CD4-positive, alpha-beta T cell treated with Interleukin-15 for 4 hours (primary cell): ENCODE measurements at places on chromosomes 5 and 9.

- no peak for DNase-seq
These were observed 256.2 kb upstream of the IRX4 start for GRCh38 chr5:2138896-2139295.

GRCh38 chr5:18967637-18968036, 1020.4 kb downstream of the CDH18 start:
- no peak for DNase-seq

DNA sequence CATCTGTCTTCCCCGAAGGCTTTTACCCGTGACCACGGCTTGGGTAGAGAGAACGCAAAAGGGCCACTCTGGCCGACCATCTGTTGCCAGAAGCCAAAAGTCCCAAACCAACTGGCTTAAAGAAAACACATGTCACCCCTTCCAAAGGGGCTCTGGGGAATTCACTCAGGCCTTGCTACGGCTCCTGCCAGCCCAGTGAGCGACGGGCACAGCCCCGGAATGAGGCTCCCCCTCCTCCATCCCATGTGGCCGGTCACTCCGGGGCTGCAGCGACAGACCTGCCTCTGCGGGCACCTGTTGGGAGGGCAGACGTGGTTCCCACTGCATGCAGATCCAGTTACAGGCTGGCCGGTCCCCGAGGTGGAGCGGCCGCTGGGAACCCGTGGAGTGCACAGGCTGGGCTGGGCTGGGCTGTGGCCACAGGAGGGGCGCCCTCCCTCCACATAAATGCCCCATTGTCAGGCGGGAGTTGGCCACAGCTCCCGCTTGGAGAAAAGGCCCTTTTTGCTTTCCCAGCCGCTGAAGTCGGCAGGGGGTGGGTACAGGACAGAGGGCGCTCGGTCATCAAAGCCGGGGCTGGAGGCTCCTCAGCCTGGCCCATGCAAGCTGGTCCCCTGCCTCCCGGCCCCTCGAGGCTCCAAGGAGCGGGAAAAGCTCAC, 19.9 kb downstream of the NOTCH1 start:
- no peak for DNase-seq

- no peak for DNase-seq
These were observed 20.2 kb downstream of the ARSB start for GRCh38 chr5:78964889-78965288.

- DNase-seq, result no peak
These were observed 152.5 kb upstream of the PTCH1 start for GRCh38 chr9:95669253-95669652.

DNA sequence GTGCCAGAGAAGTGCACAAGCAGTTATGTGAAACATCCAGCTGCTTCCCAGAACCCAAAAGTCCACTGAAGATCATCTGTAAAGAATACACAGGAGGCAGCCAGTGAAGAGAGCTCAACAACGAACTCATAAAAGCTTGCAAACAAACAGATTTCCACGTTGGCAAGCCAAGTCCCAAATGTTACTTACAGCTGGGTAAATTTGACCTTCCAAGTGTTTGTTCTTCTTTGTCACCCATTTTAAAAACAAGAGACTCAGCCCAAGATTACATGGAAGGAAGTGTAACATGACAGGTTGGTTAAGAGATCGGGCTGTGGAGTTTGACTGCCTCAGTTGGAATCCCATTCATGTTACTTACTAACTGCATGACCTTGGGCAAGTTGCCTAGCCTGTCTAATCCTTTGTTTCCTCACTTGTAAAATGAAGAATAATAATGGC, 174.9 kb upstream of the PAPPA start:
- DNase-seq, result no peak

GRCh38 chr9:111516061-111516465, 8.9 kb upstream of the ZNF483 start:
- DNase-seq, result no peak

DNA sequence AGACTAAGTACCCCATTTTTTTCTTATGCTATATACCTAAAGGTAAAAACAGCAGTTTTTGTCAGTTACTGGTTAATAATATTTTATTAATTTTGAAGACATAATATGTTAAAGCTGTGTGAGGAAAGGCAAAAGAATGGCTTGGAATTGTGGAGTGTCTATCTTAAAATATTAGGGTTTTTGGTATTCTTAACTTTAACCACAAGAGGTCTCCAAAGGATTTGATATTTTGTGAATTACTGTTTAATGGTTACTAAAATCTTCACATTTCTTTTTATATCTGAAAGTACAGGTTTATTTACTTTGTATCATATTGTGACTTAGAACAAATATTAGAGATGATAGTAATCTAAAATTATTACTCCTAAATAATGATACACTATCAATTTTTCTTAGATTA, 32.0 kb upstream of the DHFR start:
- peak; percentile 25 for DNase-seq

DNA sequence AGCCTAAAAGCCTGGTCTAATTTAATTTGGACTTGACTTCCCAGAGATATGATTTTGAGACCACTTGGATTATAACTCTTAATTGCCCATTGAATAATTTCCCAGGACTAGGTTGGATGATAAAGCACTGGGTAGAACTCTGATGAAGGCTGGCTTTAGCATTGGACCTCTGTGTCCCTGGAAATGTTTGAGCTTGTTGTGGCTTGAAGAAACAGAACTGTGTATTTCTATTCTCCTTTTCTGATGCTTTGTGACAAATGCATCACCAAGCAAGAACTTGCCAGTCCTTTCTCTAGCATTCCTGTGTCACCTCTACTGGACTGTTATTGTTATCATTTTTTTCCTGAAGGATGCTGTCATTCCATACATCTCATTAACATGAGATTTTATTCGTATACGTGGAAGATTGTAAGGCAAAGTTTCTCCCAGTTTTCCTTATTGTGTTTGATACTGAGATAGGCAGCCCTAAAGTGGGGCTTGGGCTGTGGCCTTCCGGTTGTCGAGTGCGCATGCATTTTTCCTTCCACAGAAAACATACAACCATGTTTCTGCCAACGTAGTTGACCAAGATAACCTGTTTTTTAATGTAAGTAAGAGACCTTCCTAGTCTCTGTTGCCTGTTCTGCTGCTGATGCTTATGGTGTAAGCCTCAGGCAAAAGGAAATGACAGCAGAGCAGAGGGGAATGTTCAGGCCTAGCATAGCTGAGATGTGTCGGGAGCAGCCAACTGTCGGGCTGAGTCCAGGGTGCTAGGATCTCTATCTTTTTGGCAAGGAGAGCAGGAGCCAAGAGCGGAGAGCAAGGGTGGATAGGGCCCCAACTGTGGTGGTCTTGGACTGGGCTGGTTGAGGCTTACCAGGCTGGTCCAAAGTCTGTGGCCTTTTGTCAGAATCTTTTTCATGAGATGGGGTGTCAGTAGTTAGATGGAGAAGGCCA, 2.3 kb downstream of the NTRK2 start:
- no peak for DNase-seq

GRCh38 chr9:22389271-22389670, 57.4 kb upstream of the DMRTA1 start:
- DNase-seq, result no peak

DNA sequence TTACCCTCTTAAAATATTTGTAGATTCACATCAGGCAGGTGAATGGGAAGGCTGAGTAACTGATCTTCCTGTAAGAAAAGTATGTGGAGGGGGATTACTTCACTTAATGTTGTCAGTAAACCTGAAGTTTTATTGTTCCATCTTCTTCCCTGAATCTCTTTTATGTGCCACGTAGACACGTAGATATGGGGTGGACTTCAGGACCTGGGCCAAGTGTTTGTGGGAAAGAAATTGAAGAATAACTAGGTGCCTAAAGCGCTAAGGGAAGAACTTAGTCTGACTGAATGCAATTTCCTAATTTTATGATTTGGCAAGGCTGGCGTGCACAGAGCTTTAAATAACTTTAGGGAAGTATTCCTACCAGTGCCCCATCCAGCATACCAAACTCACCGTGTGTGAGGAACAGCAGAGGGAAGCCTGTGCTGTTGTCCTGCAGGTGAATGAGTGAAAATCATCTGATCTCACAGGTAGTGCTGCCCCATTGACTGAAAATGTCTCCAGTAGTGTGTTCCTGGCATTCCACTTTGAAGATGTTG, 323.4 kb downstream of the KDM4C start:
- no peak for DNase-seq

DNA sequence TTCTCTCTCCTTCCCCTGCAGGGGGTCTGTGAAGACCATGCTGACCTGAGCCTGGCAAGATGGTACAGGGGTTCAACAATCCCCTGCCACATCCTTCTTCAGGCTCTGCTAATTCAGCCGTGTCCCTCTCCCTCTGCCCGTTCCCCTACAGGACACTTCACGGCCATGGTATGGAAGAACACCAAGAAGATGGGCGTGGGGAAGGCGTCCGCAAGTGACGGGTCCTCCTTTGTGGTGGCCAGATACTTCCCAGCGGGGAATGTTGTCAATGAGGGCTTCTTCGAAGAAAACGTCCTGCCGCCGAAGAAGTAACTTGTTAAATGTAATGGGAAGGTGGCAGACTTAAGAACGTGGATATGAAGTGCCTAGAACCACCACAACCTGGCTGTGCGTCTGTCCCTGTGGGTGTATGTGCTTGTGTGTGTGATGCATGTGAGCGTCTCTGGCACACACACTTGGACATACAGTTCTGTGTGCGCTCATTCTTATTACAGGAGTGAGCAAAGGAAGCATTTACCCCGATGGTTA, 6.9 kb upstream of the CCIN start:
- no peak for DNase-seq
